ENCODE measurements at places on chromosomes 4 and X.

DNA sequence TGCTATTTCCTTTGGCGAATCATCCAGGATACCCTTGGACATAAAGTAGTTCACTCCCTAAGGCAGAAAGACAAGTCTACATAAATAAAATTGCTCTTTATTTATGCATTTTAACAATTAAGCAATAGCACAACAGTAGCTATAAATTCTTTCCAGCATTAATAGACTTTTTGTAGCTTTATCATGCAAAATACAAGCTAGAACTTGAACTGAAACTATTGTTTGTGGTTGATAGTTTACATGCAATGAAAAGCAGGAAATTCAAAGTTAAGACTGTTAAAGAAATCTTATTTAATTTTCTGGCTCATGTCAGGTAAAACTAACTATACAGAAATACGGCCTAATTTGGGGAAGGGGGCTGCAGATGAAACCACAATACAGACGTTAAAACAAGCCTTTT is 42.3 kb downstream of the FBXO8 start:
- DNase-seq = no peak

GRCh38 chrX:38754102-38754790 is 47.0 kb upstream of the MID1IP1 start:
- no peak for DNase-seq

GRCh38 chrX:70313503-70313902 is 23.6 kb downstream of the KIF4A start:
- DNase-seq = no peak

GRCh38 chrX:13432414-13433297 is 112.8 kb upstream of the ATXN3L start:
- DNase-seq = no peak

GRCh38 chr4:173346074-173346473 is 11.9 kb upstream of the HMGB2 start:
- no peak for DNase-seq

- no peak for DNase-seq
Measured at GRCh38 chrX:19569121-19569805, 54.0 kb upstream of the MAP3K15 start.

DNA sequence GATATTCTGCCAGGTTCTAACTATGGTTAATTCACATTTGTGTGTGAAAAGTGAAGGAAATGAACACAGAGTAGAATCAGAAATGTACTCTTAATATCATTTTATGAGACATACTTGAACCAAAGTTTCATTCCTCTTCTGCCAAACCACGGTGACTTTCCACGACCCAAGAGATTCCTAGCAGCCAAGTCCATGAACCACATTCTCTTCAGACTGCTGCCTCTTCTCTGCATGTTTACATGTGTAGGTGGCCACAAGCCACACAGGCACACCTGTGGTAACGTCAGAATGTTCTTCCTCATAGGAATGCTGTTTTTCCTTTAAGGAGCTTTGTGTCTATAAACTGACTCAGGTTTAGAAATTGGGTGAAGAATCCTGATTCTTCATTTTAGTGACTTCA is 1411.2 kb downstream of the RAPGEF2 start:
- no peak for DNase-seq

DNA sequence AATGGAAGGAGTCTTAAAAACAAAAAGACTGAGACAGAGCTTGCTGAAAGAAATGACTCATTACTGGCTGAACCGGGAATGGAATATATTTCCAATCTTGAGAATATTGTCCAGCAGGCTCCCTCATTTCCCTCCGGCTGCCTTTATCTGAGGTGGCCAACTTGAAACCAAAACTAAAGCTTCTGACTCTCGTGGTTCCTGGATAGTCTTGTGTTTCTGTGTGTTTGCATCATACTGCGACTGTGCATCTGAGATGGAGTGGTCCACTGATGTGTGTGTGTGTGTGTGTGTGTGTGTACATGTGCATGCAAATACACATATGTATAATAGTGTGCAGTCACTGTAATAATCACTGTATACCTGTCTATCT is 145.6 kb upstream of the SCML1 start:
- DNase-seq = no peak

- DNase-seq = no peak
Measured at GRCh38 chrX:85052636-85053343, 49.1 kb downstream of the APOOL start.

DNA sequence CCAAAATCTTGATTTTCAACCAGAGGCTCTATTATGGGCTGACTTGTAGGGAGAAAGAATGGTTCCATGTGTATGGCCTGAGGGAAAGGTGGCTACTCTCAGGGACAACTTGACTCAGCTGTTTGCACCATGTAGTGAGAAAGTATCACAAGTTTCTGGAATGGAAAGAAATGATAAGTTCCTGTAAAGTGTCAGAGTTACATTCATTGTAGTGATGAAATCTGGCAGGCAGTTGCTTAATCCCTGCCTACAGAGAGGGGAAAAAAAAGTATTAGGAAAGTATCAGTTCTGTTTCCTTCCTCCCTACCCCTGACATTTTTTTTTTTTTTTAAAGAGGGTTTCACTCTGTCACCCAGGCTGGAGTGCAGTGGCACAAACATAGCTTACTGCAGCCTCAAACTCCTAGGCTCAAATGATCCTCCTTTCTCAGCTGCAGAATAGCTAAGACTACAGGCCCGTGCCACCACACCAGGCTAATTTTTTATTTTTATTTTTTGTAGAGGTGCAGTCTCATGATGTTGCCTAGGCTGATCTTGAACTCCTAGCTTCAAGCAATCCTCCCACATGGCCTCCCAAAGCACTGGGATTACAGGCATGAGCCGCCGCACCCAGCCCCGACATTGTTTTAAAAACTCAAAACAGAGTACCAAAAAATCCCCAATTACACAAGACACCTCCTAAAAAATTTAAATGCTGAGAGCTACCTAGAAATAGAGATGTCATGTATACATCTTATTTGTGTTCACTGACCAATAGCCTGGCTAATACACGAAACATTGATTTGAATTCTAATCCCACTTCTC is 4.8 kb upstream of the FBXL5 start:
- no peak for DNase-seq

DNA sequence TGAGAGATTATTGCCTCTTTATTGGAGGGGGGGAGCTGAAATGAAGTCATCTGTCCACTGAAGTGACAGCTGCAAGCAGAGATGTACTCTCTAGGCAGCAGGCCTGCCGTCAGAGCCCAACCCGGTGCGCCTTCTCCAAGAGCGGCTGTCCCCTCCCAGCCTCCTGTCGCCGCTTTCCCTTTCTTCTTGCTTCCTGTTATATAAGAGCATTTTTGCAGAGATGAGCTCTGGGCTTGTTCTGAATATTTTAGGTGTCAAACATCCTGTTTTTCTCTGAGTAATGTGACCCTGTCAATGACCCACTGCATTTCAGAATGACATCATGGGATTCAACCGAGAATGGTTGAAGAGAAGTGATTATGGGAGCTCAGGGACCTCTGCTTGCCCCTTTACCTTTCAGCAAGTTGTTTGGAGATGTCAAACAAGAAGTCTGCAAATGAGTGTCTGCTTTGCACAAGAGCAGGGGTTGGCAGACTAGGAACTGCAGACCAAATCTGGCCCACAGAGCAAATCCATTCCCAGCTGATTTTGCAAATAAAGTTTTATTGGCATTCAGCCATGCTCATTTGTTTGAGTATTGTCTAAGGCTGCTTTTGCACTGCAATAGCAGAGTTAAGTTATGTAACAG is 79.9 kb downstream of the SLC9A6 start:
- DNase-seq = peak; percentile 8

- DNase-seq = no peak
Measured at GRCh38 chrX:3582451-3582850, 131.0 kb downstream of the PRKX start.

DNA sequence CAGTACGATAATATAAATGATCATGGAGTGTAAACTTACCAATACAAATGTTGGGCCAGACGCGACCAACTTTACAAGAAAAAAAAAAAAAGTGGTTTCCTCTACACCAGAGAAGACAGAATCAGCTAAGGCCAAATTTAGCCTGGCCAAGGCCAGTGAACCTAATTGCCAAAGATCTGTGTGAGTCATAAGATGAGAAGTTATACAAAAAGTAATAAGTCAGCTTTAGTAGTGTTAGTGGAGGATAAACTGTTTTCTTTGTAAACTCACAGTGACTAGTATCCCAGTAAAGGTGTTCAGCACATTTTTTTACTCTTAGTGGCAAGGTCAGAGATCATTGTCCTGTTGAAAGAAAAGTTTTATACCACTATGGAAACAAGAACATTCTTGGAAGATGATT is 531.4 kb upstream of the TECRL start:
- DNase-seq = no peak

- no peak for DNase-seq
Measured at GRCh38 chr4:170111085-170111484, 21.3 kb upstream of the AADAT start.

DNA sequence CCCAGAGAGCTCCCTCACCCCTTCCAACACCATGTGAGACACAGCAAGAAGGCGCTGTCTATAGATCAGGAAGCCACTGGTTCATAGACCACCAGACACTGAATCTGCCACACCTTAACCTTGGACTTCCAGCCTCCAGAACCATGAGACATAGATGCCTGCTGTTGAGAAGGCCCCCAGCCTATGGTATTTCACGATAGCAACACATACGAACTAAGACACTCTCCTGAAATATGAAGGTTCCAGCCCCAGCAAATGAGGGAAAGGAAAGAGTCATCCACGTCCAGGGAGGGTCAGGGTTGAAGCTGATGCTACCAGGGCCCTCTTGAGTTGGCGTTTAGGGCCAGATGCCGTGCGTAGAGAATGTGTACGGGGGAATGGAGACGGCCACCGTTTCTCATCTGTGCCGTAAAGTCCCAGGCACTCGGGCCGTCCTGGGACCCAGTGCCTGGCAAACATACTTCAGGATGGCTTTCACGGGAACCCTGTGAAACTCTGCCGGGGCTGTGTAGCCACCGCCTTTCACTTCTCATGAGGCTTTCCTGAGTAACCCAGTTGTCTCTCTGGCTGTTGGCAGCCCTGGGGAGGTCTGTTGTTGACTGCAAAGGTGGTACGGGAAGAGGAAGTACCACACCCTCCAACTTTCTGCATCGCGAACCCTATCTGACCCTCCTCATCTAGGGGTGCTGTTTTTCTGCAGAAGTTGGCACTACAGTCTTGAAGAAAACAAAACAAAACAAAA is 17.7 kb upstream of the P2RY8 start:
- peak; percentile 74 for DNase-seq

DNA sequence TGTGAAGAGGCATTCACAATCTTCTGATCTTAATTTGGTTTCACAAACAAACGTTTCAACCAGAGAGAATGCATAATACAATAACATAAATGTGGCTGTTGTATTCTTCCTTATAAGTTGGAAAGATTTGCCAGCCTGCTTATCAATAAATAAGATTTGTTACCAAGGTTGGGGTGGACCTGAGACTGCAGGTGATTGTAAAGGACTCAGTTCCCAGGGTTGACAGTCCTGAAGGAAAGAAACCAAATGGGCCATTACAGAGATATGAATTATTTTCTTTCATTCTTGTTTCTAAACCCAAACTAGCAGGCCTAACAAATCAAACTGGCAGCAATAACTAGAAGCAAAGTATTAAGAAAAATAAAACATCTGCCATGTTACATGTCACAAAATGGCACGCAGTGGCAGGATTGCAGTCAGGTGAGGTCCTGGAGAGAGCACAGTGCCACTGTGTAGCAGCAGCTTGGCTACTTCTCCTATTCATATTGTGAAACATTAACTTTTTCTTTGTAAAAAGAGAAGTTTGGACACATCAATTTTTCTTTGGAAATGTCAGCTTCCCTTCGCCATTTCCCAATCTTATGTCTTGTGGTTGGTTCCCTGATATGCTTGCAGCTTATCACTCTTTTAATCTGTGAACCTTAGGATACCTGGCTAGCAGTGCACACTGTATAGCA is 133.8 kb upstream of the EMCN start:
- no peak for DNase-seq

DNA sequence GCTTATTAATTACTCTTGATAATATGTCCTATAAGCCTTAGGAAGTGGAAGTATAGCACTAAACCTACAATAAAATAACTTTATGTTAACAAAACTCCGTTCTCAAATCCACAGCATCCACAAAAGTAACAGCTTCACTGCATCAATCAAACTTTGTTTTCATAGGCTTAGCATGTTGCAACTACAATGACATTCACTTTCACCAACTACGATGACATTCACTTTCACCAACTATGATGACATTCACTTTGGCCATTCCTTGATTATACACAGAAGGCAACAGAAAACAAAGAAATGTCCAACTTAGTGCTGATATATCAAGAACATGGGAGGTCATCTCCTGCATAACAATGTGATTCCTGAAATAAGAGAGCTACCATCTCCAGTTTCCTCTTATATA is 44.3 kb downstream of the FBXL5 start:
- DNase-seq = no peak

- DNase-seq = no peak
Measured at GRCh38 chrX:120262859-120263708, 12.5 kb downstream of the ZBTB33 start.

DNA sequence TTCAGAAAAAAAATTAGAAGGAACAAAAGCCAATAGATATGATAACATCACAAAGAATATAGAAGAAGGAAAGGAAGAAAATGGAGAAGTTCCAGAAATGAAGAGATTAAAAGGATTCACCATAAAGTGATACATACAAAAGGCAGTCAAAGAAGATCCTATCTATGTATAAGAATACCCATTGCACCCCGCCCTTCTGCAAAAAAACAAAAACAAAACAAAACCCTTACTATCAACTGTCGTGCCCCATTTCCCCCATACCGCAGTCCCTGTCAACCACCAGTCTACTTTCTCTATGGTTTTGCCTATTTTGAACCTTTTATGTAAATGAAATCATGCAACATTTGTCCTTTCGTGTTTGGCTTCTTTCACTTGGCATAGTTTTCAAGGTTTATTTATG is 385.6 kb downstream of the PRDM5 start:
- DNase-seq = no peak
